Stimulated activated CD8-positive, alpha-beta memory T cell treated with anti-CD3 and anti-CD28 coated beads, Interleukin-7, amount 100 ng/mL, for 4 hours (primary cell): ENCODE measurements at places on chromosomes 5 and 9.

DNA sequence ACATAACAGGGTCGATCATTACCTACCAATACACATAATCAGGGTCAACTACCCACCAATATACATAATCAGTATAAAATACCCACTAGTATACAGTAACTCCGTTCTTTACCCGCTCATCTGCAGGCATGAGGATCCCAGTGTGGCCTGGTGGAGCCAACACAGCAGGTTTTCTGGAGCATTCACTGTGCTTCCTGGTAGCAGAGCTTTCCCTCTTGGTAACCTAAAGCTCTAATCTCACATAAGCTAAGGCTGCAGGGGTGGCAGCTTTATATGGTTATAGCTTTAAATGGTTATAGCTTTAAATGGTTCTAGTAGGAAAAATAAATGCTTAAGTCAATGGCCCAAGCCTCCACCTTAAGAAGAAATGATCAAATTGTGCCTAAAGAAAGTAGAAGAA, 11.9 kb downstream of the LCN1 start:
- DNase-seq, result no peak

DNA sequence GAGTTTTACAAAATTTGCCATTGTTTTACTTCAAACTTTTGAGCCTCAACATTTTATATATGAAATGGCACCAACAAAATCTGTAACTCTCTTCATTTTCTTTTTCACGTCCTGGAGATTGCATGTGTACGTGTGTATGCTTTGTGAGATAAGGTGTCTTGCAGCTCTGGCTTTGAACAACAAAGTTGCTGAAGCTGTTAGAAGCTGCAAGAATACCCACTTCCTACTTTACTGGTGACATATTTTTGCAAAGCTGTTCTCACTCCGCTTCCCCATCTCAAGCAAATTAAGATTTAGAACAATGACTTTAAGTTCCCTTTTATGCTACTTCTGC, 41.8 kb downstream of the FYB1 start:
- DNase-seq, result no peak

DNA sequence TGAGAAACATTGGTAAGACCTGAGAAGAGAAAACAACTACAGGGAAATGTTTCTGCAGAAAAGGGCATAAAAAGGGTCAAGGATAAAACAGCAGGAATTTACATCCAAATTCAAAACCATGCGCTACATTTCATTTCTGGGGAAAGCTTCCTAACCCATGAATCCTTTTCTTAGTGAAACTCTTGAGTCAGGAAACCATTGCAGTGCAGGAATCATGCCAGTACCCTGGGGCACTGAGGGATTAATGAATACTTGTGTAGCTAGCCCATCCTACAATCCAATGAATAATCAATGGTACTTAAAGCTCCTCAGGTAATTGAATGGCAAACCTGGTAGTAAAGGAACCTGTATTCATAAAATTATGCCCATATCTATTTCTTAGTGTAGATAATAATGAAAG, 580.5 kb downstream of the TLE1 start:
- no peak for DNase-seq

DNA sequence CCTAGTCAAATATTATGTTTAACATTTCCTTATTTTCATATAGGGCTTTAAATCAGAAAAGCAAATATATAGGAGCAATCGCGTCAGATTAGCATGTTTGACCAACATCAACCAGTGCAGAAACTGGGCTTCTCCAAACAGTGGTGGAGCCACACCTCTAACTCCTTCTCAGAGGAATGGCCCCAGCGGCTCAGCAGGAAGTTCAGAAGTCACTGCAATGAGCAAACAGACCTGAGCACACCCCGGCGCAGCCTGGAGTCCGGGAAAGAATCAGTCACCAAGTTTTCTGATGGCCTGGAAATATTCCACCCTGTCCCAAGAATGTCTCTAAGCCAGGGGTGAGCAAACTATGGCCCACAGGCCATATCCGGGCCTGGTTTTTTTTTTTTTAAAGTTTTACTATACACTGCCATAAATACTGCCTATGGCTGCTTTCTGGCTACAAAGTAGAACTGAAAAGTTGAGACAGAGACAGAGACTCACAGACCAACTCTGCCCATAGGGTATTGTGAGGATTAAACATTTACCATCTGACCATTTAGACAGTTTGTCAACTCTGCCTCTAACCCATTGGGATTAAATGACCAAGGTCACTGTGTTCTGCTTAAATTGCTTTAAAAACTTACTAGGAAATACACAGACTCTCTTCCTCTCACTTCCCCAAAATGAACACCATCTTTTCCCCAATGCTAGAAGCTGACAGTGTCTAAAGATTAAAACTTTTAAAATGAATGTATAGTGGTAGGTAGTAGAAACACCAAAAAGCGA, 5.4 kb downstream of the GOLM1 start:
- no peak for DNase-seq

DNA sequence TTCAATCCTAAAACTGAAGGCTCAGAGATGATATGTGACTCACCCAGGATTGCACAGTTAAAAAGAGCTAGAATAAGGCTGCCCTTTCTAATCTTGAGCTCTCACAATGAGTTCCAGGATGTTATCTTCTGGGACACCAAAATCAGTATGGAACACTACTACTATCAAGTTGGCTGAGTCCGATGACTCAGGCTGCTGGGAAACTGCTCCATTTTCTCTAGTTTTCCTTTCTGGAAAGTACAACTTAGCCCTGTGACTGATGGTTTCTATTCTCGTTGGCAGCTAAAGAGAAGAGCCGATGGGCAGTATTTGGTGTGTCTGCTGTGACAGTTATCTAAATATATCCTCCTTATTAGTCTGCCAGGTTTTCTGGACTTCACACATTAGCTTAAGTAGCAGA, 37.9 kb upstream of the DPYSL3 start:
- no peak for DNase-seq

DNA sequence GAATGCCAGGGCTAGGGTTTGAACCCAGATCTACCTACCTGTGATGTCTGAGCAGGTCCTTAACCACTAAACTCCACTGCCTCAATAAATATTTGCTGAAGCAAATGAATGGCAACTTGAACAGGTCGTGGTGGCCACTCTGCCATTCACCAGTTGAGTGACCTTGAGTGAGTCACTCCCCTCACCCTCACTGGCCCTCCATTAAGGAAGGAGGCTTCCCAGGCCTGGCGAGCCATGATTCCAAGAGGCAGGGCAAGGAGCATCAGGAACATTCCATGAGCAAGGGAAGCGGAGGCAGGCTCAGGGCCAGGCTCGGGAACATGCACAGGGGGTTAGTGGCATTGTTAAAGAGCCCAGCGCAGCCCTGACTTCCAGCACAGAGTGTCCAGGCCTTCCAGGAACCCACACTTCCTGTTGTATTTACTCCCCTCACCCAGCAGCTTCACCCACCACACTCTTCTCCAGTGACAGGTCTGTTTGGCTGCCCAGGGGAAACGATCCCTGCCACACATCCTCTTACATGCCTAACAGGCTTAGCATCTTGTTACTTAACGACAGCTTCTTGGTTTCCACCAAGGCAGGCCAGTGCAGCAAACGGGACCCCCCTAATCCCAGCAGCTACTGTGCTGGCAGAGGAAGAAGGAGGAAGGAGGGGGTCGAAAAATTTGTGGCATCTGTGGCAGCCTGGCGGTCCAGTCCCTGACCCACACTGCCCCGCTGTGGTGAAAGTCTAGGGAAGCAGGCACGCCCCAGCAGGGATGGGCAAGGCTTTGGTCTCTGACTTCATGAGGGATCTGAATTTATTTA, 43.7 kb upstream of the TTC1 start:
- no peak for DNase-seq

DNA sequence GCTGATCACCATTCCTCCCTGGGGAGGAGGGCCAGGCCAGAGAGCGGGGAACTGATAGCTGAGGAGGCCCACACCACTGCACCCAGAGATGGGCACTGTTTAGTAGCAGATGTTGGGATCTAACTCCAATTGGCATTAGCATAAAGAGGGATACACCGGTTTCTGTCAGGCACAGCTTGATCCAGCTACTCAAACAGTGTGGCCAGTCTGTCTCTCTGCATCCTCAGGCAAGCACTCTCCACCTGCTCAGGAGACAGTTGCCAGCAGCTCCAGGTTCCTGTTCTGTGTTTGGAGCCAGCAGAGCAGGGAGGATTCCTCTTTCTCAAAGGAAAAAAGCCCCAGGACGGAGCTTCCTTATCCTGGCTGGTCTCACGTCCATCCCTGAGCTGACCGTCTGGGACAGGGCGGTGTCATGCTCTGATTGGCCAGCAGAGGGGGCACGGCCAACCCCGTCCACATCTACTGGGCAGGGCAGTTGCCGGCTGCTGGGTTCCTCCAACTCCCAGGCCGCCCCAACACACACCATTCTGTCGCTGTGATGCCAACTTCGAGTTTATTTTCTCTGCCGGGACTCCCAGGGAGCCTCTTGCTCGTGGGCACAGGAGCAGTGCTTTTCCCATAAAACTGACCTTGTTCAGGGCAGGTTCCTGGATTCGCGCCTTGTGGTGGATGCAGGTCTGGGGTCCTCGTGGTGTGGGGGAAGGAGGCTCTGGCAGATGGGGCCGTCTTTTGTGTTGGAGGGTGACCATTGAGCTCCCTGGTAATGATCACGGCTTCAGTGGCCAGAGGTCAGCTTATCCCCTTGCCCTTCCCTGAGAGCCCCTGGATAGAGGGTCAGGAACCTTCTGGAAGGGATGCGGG, 47.9 kb downstream of the COL5A1 start:
- DNase-seq, result no peak

DNA sequence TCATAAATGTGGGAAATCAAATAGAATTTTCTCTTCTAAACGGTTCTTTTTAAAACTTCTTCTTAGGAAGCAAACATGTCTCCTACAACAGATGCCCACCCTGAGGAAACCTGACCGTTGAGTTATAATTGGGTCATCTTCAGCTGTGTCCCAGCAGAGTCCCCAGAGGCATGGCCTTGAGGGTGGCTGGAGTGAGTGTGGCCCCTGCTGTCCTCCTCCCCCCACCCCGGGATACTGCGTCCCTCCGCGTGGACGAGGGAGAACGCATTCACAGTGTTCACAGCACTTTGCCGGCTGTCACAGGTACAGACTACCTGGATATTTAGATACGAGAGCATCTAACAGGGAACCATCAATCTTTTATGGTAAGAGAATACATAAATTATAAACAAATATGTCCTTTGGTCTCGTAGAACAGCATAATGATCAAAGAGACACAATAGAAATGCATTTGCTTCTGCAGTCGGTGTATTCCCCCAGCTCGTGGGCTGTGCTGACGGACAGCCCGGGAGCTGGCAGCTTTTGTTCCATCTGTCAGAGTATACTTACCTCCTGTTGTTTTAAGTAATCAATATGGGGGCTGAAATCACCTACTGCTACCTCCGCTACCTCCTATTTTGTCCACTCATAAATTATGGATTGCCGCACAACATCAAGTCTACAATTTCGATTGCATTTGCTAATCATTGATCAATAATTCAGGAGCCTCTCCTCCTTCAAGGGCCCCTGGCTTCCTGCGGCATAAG, 214.7 kb downstream of the IRX2 start:
- no peak for DNase-seq

- no peak for DNase-seq
These were observed 54.0 kb upstream of the GRIN3A start for GRCh38 chr9:101792475-101792874.

DNA sequence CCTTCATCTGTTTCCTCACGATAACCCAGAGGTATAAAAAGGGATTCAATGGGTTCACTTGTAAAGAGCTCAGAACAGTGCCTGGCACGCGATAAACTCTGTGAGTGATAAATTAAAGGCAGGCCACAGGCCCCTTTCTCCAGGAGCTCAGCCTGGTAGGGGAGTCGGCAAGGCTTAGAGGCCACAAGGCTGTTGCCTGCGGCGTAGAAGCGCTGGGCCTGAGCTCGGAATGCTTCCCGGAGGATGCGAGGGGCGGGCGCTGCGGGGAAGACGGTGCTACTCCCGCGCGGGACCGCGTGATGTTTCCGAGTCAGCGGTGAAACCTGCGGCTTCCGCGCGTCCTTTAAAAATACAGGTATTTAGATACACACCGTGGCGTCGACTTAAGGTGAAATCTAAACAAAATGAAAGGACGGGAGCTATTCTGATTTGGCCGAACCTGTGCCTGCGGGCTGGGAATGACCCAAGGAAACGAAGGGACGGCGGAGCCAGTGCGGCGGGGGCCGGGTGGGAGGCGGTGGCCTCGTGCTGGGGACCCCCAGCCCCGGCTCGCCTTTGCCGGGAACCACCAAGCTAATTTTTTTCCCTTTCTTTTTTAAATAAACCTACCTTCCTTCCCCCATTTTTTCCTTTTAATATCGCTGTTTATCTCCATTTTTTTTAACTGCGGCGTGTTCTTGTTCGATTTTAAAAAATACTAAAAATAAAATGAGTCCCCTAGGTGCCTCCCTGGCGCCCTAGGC, 6.2 kb downstream of the NKX2-5 start:
- no peak for DNase-seq

DNA sequence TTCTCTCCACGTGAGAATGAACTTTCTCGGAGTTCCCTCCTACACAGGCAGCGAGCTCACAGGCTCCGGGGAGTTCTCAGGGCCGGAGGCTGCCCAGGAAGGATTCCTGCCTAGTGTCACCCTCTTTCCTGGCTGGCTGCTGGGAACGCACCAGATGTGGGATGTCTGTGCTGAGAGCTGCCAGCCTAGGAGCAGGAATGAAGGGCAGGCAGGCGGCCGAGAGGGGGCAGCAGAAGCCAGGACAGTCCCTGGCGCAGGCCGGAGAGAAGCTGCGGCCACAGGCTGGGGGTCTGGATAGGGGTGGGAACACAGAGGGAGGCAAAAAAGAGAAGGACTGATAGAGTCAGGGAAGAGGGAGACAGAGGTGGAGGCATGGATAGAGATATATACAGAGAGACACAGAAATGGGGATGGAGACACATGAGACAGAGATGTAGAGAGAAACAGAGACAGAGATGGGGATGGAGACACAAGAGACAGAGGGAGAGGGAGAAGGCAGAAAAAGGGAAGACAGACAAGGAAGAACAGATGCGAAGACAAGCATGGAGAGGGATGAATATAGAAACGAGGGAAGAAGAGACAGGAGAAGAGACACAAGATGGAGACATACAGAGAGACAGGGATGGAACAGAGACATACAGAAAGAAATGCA, 25.3 kb upstream of the ENHO start:
- DNase-seq, result no peak

DNA sequence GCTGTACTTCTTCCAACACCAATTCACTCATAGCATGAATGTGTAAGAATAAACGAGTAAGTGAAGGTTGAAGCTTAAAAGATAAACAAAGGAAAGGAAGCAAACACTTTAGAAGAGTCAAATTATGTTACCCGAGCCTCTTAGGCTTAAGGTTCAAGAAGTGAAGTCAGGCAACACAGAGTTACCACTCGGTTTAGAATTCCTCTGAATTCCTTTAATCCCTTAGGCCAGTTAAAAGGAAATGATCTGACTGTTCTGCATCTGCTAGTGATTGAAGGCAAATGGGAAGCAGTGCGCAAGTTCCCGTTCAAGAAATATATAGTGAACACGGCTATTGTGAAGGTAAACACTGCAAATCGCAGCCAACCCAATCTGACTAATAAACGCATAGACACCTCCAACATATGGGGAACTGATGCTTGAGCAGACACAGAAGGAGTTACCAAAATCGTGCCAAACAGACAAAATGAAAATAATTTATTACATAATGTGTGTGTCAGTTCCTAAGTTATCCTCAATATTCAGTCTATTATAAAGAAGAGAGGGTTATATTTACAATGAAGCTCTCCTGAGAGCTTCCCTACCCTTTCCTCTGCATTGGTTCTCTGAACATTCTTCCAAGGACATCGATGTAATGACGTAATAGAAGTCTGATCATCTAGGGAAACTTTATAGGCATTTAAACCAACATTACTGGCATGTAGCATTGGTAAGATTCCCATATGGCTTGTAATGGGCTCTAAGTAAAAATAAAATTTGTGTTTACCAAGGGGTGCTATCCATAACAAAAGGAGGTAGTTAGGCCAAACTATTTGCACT, 837.1 kb upstream of the ZNF608 start:
- no peak for DNase-seq

- no peak for DNase-seq
These were observed 5.8 kb upstream of the ACTBL2 start for GRCh38 chr5:57488215-57488955.
